ENCODE measurements at places on chromosomes 3 and 15.

DNA sequence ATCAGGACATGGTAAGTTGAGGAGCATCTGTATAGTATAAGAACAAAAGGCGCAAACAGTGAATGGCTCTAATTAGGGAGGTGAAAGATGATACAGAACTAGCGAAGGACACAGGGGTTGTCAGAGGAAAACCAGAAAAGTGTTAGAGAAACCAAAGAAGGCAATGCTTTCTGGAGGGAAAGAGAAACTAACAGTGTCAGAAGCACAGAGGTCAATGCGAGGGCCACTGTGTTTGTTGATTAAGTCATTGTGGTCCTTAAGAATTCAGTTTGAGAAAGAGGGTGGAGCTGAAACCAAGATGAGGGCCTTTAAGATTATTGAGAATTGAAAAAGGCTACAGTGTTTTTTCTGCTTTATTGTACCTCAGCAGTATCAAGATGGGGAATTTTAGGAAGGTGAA, 28.8 kb downstream of the ATG7 start:
- no peak for DNase-seq

DNA sequence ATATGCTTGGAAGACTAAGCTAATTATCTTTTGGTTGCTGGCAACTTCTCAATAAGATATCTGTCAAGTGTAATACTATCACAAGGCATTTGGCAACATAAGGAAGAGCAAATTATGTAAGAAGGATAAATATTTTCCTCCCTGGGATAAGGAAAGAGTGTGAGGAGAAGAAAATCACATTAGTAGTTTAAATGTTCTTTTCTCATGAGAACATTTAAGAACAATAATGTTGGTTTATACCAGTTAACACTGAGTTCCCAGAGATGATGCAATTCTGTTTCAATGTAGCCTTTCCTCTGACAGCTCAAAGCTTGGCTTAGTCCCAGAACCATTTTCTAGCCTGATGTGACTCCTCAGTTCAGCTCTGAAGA, 66.1 kb upstream of the NPHP3 start:
- no peak for DNase-seq

- no peak for DNase-seq
Measured at GRCh38 chr15:99692825-99693224, 40.4 kb downstream of the LYSMD4 start.

GRCh38 chr3:34183114-34183513, 384.7 kb downstream of the PDCD6IP start:
- DNase-seq: no peak

Data from GM18507 (cell line).